ENCODE measurements at places on chromosomes 13 and 19.

DNA sequence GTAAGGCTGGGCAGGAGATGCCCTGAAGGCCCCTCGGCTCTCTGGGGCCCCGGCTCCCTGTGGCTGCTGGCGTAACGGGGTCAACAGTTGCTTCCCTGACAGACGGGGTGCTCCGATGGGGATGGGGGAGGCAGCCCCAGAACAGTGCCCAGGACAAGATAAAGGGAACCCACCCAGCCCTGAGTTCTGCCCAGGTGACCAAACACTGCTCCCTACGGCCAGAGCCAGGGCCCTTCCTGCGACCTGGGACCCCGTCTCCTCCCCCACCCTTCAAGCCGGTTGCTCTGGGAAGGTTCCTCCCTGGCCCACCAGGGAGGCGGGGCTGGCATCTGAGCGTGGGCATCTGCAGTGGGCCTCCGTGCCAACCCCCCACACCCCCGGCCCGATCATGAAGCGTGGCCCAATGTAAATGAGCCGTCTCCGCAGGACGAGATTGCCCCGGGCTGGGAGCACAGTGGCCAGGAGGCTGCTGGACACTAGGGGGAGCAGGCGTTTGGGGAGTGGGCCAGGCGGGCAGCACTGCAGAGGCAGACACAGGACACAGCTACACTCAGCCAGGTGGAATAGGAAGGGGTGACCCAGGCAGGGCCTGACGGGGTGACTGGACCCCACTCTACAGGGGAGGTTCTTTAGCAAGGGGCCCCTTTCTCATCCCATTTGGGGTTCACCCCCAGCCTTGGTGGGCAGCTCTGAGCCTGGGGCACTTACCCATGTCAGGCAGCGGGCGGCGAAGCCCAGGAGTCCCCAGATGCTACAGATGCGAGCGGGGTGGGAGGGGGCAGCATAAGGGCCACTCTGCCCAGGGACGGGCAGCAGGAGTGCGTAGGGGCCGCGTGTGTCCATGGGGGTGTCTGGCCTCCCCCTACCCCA is 1.2 kb upstream of the NKPD1 start:
- DNase-seq, result no peak

GRCh38 chr13:99980201-99980823 is 1.3 kb upstream of the ZIC2 start:
- no peak for DNase-seq

DNA sequence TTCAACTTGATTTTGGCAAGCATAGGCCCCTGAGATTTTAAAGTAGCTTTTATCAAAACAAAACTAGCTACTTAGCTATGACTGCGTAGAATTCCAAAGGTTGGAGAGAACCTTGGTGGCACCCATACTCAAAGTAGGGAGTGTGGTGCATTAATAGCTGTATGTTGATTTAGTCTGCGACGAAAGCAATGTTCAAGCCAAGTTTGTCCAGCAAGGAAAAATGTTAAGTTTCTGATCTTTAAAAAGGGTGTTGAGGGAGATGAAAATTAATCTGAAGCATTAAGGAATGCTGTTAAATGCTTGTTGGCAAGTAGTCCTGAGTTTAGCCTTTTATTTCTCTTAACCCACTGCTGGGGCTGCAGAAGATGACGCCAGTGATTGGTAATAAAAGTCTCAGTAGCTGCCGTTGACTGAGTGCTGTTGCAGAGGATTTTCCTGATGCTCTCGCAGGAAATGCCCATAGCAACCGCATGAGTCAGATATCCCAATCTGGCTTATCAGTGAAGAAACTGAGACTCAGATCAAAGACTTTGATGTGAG is 75.9 kb upstream of the RNF113B start:
- no peak for DNase-seq

- DNase-seq, result peak; percentile 67
These were observed 15.3 kb downstream of the TTYH1 start for GRCh38 chr19:54430306-54431254.

- DNase-seq, result no peak
These were observed 853.0 kb downstream of the SLITRK6 start for GRCh38 chr13:84946192-84946591.

DNA sequence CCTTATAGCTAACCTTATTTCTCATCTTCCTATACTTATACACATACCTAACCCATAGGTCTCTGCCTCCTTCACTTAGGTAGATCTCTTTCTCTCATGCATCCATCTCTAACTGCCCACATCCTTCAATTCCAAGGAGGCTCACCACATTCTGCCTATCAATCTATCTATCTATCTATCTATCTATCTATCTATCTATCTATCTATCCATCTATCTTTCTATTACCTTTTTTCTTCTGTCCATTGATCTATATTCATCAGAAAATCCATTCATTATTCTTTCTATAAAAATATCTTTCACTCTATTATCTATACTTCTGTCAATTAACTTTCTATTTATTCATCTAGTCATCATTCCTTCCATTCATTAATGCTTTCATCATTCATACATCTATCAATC is 11.1 kb upstream of the CYP2A7 start:
- no peak for DNase-seq

DNA sequence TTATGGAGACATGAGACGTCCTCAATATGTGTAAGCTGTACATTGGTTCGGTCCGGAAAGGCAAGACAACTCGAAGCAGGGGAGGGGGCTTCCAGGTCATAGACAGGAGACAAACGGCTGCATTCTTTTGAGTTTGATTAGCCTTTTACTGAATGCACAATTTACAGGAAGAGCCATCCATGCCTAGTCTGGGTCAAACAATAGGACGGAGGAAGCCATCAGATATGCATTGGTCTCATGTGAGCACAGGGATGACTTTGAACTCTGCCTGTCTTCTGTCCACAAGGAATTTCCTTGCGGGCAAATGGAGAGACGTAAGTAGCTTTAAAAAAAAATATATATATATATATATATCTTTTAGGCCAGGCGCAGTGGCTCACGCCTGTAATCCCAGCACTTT is 1.9 kb upstream of the CCNP start:
- DNase-seq, result no peak

DNA sequence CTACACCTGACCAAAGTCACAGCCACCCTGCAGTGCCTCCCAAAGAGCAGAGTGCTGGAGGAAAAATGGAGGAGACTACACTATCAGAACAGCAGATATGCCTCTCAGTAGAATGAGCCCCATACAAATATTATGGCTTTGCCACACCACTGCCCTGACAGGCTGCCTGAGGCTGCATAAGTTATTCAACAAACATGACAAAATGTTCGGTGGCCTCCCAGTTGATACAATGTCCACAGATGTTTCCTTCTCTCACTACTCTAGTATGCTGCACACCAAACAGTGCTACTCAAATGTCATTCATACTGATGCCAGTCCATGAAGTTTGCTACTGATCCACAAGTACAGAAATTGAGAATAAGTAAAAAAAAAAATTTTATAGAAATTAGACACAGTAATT is 41.0 kb downstream of the N4BP2L2 start:
- DNase-seq, result no peak

- DNase-seq, result no peak
These were observed 25.2 kb downstream of the ANKRD27 start for GRCh38 chr19:32649751-32650150.

DNA sequence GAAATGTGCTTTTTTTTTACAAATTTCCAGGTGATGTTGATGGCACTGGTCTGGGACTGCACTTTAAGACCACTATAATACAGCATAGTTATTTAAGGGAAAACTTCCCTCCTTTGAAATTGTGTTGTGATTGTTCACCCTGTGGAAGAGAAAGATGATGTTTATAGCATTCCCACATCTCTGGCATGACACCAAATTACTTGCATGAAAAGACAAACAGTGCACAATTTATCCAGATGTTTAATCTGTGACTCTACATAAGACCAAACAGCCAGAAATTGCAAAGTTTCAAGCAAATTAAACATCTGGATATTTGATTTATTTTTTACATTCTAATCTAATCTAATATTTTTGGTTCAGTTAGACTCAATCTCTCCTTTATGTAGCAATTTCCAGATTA is 51.6 kb downstream of the UFM1 start:
- no peak for DNase-seq

DNA sequence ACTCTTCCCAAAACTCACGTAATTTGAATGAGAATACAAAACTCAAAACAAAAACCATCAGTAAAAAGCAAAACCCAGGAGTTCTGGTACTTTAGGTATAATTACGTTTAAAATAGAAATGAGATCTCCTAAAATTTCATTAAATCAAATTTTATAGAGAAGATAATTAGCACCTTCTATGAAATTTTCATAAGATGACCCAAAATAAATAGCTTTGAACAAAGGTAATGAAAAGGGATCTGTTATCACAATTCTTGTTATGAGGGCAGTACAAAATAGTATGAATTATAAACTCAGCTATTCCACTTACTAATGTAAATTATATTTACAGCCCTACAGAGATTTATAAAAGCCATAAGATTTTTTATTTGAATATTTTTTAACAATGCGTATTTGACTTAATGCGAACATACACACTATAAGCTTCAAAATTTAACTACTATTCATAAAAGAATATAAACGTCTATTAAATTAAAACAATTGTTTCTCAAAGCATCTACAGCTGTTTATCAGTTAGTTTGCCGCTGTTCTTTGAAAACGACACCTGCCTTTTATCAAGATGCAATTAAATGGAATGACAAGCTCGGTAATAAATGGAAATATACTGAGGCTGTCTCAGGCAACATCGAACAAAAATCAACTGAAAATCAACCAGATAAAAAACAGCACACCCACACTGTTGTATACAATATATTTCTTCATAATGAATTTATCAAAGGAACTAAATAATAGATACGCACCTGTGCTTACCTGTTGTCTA is 63.8 kb downstream of the KCNRG start:
- no peak for DNase-seq

GRCh38 chr13:73984201-73984600 is 150.0 kb downstream of the KLF12 start:
- no peak for DNase-seq

GRCh38 chr19:41922585-41922984 is 5.7 kb downstream of the ERFL start:
- no peak for DNase-seq

GRCh38 chr13:73960474-73960873 is 173.7 kb downstream of the KLF12 start:
- no peak for DNase-seq
